Renal cortical epithelial cell (primary cell): ENCODE measurements at places on chromosomes 5 and 9.

DNA sequence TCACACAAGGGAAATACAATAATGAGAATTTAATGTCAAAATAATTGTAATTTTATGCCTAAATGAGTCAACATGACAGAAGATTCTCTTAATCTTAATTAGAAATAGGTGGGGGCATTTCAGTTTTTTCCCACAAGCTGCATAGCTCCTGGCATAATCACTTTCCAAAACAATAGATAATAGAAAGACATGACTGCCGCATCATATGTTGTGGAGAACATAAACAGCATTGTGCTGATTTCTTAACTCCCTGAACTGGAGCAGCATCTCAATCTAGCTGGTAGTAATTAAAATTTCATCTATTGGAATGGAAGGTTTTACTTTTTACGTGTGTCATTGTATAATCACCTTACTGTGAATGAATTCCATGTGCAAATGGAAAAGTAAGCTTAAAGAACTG, 112.1 kb downstream of the ST8SIA4 start:
- DNase-seq, result no peak

DNA sequence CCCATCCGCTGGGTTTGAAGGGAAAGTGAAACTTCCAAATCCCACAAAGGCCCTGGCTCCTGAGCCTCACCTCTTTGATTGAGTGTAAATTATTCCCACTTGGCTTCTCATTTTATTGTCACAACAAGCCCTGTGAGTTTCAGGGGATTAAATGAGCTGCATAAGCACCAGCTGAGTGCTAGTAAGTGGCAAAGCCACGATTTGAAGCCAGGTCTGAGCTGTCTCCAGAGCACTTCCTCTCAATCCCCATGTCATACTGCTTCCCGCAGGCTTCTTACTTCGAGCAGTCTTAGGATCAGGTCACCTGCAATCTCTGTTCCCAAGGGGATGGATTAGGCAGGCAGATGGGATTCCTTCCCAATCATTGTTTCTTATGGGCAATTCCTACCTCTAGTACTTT, 18.0 kb downstream of the RPS14 start:
- DNase-seq, result no peak

- no peak for DNase-seq
Measured at GRCh38 chr5:101091902-101092301, 188.8 kb upstream of the ST8SIA4 start.

- no peak for DNase-seq
Measured at GRCh38 chr5:65244031-65244430, 237.7 kb downstream of the ADAMTS6 start.

DNA sequence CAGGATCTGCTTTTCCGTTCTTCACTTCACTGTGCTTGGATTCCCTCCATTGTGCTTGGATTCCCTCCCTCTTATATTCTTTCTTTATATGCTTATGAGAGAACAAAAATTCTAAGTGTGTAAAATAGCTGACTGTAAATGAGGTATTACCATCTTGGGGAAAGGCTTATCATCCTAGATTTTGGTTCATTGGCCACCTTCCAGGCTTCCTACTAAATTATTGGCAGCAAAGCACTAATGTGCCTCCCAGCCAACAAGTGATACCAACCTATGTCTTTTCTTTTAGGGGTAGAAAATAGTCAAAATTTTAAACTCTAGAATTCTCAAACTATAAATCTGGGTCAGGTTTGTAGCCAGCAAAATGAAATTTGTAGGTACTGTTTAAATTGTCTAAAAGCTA, 52.7 kb downstream of the NDUFAF2 start:
- DNase-seq, result no peak

- peak; percentile 98 for DNase-seq
Measured at GRCh38 chr9:82021198-82021597, 32.6 kb downstream of the SPATA31D1 start.

- DNase-seq, result no peak
Measured at GRCh38 chr9:1294641-1295258, 244.6 kb downstream of the DMRT2 start.

DNA sequence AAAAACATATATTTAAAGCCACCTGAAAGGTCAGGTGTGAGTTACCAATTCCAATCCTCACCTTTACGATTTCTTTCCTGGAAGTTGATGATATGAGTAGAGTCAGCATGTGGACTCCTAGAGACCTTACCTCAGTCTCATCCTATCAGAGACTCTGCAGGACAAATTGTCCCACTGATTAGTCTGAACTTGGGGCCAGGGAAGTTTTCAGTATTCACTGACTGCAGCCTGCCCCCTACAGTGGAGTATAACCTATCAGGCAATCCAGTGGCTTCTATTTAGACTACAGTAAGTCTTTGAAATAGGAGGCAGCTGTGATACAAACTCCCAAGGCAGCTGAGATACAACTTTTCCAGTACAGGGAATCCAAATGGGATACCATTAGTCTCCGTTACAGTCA, 449.4 kb upstream of the CDH10 start:
- DNase-seq, result no peak

GRCh38 chr9:75712700-75713099, 177.8 kb upstream of the PCSK5 start:
- no peak for DNase-seq

DNA sequence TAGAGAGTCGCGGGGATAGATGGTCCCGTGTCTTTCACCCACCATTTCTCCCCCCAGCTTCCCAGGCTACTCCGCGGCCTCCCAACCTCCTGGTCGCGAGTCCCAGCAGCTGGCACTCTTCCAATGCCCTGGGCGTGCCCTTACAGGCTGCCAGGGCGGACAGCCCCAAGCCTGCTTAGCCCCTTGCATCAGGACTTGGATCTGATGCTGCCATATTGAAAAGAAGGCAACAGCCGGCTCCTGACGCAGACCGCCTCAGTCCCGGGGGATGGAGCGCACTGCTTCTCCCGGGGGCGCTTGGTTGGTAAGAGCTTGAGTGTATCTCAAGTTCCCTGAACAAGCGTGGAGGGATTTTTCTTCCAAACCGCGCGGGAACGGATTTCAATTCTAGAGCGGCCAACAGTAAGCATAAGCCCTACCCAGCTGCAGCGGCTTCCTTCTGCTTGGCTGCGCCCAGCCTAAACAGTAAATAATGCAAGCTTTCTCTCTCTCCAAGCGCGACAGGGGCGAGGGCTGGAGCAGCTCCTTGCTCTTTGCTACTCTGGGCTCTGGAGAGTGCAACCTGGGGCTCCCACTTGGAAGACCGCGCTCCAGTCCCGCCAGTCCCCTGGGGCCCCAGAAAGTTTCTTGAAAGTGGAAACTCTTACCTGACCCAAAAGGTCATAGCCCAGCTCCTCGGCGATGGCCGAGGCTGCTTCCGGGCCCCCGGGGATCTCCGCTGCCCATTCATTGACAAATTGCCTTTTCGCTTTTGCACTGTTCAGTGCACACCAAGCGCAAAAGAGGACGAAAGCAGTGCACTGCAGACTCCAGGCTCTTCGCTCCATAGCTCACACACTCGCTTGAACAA, 607 bp downstream of the PCSK1 start:
- DNase-seq, result no peak

GRCh38 chr5:3518051-3518450, 77.6 kb upstream of the IRX1 start:
- DNase-seq, result no peak

DNA sequence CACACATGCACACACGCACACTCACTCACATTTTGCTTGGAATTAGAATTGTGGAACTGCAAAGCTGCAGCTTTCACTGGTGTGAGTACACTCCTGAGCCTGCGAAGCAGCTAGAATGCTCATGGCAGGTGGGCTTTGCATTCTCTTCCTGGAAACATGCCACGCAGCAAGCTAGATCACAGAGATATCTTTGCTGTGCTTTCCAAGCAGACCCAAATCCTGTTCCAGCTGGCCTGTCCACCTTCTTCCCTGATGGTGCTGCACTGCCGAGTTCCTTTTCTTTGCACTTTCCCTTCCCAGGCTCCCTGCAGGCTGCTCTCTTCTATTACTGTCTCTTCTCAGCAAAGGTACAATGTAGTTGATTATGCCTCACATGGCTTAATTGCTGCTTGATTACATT, 92.7 kb upstream of the CKMT2 start:
- no peak for DNase-seq

GRCh38 chr5:53029608-53030007, 40.5 kb downstream of the ITGA2 start:
- no peak for DNase-seq
